ENCODE measurements at places on chromosomes 3 and 15.

GRCh38 chr3:37461485-37462000 is 287.2 kb upstream of the LRRFIP2 start:
- no peak for DNase-seq

DNA sequence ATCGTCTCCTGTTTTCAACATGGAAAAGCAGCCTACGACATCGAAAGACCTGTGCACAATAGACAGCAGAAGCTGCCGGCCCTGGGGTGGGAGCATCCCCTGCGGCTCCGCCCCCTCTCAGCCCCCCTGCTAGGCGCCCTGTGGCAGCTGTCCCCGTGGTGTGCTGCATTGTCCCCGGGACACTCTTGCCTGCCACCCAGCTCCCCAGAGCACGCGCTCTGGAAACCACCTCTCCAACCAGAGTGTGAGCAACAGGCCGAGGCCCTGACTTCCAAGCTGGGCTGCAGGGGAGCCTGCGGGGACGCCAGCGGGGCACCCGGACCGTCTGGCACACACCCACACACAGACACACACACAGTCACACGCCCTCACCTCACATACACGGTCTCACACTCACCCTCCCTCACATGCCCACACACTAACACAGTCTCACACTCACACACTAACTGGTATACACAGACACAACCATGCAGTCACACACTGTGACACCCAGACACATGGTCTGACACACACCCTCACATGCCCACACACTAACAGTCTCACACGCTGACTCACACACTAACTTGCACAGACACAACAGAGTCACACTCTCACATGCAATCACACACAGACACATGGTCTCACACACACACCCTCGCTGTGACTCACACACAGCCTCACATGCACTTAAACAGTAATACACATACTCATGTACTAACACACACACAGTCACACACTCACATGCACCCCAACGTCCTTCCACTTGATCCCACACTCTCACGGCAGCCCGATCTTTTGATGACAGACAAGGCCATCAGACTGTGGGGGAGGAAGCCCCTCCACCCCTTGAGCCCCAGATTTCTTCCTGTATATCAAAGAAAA is 94.7 kb downstream of the OCA2 start:
- no peak for DNase-seq

DNA sequence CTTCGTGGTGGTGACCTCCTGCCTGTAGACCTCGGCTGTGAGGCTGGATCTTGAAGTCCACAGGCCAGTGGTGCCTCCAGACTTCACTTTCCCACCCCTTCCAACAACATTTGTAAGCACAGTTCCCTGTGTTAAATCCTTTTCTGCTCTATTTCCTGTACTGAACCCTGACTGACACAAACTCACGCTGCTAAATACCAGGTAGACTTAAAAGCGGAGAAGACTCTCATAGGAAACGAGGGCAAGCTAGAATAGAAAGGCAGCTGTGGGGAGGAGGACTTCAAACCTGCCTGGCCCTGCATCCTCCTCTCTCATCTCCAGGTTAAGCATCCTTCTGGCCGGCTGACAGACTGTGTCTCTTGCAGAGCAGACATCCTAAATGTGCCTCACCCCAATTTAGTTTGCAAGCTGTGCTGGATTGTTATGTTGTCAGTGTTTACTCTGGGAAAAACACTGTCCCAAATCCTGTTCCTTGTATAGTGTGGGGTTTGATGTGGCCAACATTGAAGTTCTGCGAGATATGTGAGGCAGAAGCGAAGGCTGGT is 58.5 kb upstream of the LARS2 start:
- no peak for DNase-seq

- no peak for DNase-seq
These were observed 36.2 kb upstream of the CLRN1 start for GRCh38 chr3:151008699-151009098.

Data from hypothalamus (tissue), 51 donors.